ENCODE measurements at places on chromosomes 12 and 14.

DNA sequence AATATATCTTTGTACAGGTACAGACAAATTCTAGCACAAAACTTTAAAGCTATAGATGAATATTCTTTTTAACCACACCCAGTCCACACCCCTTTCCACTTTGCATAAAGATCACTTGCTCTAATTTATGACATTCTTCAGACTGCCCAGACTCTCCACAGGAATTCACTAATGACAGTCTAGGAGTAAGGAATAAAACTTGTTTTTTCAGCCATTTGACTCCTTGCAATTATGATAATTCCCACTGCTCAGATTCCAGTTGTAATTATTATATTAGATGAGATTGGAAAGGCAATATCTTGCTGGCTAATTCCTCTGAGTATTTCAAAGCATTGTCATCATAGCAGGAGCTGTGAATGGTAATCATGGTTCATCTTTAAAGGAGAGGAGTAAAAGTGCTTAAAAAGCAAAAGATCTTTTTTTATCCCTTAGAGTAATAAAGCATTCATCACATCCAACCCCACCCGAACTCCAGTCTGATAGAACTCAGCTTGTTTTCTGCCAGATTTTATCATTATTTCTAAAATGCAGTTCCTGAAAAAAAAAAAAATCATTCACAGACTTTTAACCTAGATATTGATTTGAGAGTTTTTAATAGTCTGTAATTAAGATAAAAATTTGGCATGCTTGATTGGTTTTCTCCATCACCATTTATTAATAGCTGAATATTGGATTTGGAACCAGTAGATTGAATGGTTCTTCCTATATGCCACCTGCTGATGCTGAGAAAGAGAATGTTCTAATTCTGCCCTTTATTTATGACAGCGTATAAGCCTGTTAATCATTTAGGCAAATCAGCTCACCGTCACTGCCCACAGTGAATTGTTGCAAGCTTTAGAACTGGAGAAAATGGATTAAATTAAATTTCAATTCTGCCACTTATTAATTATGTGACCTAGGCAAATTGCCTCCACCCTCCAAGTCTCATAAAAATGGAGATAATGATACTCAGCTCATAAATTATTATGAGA, 93.9 kb upstream of the RASSF8 start:
- DNase-seq, result no peak

DNA sequence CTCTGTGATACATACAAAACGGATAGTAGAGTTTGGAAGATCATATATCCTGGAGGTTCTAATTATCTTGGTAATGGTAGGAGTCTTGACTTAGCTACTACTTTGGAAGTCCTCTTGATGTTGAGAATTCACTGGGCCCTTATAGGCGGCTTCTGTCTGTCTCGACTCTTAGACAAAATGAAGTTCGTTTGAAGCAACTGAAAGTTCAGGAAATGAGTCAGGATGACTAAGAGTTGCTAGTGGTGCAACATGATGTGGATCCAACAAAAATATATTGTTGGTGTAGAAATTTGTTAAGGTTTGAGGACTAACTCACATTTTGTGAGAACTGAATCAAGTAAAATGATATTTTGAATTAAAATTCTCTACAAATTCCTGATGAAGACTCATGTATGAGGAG, 272.7 kb downstream of the AEBP2 start:
- DNase-seq, result no peak

DNA sequence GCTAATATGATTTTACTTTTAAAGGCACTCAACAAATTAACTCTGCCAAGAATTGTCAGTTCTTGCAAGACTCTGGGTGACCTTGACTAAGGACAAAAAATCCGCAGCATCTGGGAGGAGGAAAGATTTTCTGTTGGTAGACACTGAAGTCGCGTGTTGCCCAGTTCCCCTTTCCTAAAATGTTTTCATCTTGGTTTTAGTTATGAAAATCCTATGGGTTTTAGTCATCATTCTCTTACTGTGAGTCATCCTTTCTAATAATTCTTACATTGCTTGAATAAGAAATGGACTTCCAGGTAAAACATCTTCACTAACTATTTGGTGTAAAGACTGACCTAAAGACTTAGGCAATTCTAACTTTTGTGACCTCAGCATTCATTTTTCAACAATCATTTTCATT, 9.1 kb downstream of the GSG1 start:
- DNase-seq, result no peak

- no peak for DNase-seq
Observed at GRCh38 chr12:89363582-89363981, 11.3 kb upstream of the DUSP6 start.

DNA sequence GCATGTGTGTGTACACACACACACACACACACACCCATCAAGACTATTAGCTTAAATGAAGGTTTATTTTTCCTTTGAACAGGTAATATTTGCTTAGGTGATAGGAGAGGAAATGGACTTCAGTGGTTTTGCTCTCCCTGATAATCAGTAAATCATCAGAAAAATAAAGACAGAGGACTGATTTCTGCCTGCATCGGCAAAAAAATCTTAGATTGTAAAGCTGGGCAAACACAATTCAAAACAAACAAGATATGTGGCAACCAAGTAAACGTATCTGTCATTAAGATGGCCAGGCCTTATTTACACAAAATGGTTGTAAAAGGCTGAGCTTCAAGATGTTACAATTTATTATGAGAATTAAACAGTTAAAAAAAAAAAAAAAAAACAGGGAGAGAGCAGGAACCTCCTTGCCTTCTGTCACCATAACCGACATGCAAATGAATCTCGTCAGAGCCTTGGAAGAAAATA, 31.3 kb downstream of the PRKD1 start:
- no peak for DNase-seq

- no peak for DNase-seq
Observed at GRCh38 chr14:27228053-27228452, 630.2 kb upstream of the NOVA1 start.

DNA sequence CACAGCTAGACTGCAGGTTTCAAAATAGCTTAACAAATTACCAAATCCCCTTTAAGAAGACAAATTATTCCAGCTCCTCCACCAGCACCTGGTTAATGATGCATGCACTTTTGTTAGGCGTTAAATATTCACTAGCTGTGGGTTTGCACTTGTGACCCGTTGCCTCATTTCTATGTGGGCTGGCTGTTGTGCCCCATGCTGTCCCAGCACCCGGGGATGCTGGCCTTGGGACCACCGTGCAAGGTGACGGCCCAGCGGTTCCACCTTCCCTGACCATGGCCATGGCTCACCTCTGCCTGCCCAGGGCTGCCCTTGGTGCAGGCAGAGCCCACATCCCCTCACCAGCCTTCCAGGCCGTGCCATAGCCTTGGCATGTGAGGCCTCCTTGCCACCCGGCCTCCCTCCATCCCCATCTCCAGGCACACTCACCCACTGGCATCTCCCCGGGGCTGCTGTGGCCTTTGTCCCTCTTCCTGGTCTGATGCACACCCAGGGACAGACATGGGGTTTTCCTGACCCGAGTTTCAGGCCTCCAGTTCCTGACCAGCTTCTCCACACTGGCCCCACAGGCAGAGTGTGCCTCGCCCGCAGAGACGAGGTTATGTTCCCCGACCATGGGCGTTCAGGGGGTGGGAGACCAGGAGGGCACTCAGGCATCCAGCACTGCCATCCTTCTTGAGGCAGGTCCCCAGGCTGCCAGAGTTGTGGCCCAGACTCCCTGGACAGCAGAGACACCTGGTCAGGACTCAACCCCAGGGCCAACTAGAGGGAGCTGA, 20.3 kb upstream of the C14orf180 start:
- no peak for DNase-seq

DNA sequence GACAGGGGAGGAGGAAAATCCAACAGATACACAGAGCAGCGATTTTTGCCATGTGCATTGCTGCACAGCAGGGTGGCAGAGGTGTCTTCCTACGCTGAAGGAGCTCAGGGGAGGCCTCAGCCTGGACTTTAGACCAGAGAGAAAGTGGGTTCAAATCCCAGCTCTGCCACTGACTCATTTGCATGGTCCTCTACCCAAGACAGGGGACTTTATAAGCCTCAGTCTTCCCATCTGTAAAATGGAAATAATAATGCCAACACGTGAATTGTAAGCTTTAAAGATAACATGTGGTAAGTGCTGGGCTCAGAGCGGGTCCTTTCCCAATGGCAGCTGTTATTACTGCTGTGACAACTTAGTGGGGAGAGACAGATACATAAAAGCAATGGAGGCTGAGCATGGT, 62.0 kb downstream of the MAP1LC3B2 start:
- DNase-seq, result no peak

GRCh38 chr14:55438066-55438683, 2.2 kb downstream of the TBPL2 start:
- no peak for DNase-seq

DNA sequence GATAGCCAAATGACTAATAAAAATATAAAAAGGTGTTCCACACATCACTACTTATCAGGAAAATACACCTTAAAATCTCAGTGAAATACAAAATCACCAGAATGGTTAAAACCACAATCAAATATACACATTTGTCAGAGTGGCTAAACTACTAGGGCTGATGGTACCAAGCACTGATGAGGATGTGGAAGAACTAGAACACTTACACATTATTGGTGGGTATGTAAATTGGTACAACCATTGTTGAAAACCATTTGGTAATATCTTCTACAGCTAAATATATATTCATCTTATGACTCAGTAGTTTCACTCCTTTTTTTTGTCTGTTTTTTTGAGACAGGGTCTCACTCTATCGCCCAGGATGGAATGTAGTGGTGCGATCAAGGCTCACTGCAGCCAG, 48.5 kb upstream of the TTC7B start:
- no peak for DNase-seq

- DNase-seq, result no peak
Observed at GRCh38 chr12:6956021-6956727, 5.0 kb downstream of the PTPN6 start.

- no peak for DNase-seq
Observed at GRCh38 chr12:16603260-16603915, 2.6 kb downstream of the LMO3 start.

DNA sequence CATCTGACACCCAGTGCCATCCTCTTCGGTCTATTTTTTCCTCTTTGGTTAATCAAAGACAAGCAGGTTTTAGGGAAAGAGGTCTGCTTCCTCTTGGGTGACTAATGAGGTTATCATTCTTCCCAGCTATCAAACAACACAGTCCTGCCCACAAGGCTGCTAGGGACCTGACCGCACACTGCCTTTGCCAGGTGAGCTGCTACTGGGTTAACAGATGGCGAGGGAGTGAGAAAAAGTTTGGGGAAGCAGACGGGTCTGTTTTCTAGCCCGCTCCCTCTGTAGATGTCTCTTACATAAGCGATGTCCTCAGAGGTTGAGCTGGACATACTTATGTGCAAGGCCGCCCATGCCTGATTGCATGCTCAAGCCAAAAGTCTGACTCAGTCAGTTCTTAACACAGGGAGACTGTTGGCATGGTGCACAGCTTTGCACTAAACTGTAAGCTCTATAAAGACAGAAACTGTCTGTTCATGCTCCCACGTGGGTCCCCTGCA, 94.1 kb downstream of the SLC15A4 start:
- no peak for DNase-seq

DNA sequence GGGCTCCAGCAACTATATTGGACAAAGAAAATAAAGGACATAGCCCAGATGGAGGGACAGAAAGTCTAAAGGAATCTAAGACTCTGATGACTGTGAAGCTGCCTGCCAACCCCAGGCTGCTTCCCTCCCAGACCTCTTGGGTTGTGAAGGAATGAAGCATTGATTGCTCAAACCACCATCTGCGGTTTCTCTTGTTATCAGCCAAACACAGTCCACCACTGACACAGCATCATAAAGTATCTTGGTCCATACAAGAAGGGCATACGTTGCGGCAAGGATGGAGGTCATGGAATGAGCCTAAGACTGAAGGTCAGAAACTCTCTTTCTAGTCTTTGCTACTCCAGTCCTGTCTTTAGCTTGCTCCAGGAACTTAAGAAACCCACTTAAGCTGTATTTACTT, 58.5 kb upstream of the PLXNC1 start:
- DNase-seq, result no peak

DNA sequence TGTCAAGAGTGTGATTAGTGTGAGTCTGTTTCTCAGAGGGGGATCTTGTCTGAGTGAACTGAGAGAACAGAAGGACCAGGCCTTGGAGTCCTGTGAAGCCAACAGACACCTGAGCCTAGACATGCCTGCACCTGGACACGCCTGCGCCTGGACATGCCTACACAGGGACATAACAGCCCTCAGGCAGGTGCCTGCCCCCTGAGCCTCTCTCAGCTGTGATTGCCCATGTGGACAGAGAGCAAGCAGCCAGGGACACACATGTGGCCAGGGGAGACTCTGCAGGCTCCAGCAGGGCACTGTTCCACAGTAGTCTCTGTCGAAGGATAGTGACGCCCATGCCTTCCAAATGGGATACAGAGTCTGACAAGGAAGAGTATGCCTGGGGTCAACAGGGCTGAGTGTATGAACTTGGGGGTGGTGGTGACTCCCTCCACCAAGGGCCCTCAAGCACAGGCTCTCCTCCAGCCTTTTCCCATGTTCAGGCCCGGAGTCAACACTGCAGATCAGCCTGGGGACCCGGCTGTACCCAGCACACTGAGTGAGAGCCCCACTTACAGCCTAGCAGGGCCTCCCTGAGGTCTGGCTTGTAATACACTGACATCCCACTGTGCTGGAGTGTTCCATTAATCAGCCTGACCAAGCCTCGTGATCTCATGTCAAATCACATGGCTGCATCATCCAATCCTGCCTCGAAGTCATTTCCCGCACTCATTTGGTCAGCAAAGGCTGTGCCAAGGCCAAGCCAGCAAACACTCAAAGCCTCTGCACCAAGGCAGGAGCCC, 173.0 kb downstream of the CALM1 start:
- DNase-seq, result no peak

- DNase-seq, result no peak
Observed at GRCh38 chr12:28882444-28882843, 266.6 kb upstream of the FAR2 start.

DNA sequence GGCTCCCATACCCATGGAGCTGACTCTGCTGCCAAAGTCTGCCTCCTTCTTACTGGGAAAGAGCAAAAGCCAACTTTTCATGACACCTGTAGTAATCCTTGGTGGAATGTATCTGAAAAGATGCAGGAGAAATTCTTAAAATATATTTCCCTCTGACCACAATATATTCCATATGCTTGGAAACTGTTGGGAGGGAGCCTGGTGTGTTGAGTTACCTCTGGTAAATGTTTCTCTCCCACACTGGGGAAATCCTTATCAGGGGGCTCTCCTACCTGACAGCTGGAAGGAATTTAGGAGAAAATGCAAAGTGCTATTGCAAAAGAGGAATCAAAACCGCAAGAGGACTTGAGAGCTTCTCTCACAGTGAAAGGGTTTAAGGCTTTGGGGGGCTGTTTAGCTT, 139.4 kb downstream of the TBX5 start:
- DNase-seq, result no peak

DNA sequence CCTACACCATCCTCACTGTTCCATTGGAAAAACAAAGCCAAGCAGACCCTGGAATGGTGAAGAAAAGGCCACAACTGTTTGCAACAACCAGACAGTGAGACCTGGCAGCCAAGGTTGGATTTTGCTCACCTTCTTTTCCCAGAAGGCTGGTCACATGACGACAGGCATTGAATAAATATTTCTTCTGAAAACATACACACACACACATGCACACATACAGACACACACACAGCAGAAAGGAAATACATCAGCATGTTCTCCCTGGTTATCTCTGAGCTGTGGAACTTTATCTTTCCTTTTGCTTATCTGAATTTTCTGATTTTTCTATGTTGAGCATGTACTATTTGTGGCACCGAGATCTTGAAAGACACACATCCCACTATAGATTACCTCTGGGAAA, 38.0 kb upstream of the CCDC60 start:
- DNase-seq, result no peak

- no peak for DNase-seq
Observed at GRCh38 chr12:64598831-64599230, 11.5 kb upstream of the RASSF3 start.

All from cortex of kidney (tissue), 1 donor.